ENCODE measurements at places on chromosomes 13 and 19.

- peak; percentile 83 for DNase-seq
These were observed 26.1 kb downstream of the GAS6 start for GRCh38 chr13:113837560-113838355.

DNA sequence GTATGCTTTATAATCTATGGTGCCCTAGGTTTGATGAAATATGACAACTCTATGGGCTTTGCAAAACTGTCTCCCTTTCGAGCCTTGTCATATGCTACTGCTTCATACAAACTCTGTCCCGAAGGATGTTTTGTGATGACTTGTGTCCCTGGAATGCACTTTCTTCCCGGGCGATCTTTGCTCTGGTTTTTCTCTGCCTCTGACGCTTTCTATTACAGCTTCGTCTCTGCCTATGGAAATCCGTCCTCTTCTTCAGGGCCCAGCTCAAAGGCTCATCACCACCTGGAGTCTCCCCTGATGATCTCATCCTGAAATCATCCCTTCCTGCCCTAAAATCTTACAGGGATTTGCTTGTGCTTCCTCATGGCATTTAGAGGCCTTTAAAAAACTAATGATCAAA is 191.5 kb upstream of the KL start:
- no peak for DNase-seq

GRCh38 chr19:18291019-18291524 is 9.7 kb upstream of the JUND start:
- no peak for DNase-seq

DNA sequence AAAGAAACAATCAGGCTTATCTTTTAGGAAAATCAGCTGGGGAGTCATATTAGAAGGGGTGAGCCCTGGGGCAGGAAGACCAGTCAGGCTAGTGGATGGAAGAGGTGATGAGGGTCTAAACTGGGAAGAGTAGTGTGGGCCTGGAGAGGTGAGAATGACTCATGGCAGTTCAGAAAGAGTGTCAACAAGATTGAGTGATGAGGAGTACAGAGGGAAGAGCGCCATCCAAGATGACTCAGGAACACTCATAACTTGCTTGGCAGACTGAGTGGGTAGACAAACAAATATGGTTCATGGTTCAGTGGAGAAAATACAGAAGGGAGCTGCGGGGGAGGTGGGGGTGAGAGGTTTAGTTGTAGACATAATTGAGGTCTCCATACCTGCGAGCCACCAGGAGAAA is 17.3 kb upstream of the CLDN10 start:
- DNase-seq: peak; percentile 81

GRCh38 chr13:48302871-48303358 is 636 bp upstream of the RB1 start:
- no peak for DNase-seq

DNA sequence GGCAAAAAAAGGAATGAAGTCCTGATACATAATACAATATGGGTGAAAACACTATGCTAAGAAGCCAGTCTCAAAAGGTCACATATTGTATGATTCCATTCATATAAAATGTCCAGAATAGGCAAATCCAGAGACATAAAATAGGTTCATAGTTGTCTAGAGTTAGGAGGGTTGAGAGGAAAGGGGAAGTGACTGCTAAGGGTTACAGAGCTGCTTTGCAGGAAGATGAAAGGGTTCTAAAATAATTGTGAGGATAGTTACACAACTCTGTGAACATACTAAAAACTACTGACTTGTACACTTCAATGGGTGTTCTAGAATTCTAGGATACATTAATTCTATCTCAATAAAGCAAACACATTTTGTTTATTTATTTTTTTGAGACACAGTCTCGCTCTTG is 25.7 kb downstream of the CAB39L start:
- no peak for DNase-seq

DNA sequence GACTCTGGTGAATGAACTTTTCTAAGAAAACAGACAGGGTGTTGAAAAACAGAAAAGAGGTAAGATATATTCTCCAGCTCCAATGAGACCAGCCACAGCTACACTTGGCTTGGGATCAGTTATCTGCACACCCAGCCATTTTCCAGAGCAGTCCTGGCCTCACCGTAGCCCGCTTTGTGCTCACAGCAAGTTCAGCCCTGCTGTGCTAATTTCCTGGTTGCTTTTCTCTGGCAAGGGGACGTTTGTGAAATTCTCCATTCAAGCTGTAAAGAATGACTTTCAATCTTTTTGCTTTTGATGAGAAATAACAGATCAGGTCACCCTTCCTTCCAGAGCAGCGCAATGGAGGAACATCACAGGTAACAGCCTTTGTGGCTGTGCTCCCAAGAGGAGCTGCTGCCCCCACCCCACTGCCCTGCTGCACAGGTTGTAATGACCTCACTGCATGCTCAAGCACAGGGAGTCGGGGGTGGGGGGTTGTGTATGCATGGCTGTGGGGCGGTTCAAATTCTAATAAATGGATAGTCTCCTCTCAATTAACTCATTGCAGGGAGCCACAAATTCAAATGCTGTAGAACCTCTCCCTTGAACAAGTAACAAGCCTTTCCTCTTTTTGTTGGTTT is 516.6 kb upstream of the NBEA start:
- DNase-seq: no peak

DNA sequence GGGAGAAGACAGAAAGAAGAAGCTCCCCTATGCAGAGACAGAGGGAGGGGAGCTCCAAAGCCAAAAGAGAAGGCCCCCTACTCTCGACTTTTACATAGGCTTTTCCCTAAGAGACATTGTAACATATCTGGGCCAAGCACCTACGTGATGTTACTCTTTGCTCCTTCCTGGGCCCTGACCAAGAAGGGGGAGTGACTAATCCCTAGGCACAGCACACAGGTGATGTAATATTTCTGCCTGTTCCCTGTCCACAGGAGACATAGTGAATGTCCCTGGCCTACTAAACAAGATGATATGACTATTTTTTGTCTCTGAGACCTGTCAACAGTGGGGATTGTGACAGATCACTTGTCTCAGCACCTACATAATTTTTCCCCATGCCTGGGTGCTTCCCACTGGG is 15.9 kb upstream of the ZNF254 start:
- DNase-seq: no peak

DNA sequence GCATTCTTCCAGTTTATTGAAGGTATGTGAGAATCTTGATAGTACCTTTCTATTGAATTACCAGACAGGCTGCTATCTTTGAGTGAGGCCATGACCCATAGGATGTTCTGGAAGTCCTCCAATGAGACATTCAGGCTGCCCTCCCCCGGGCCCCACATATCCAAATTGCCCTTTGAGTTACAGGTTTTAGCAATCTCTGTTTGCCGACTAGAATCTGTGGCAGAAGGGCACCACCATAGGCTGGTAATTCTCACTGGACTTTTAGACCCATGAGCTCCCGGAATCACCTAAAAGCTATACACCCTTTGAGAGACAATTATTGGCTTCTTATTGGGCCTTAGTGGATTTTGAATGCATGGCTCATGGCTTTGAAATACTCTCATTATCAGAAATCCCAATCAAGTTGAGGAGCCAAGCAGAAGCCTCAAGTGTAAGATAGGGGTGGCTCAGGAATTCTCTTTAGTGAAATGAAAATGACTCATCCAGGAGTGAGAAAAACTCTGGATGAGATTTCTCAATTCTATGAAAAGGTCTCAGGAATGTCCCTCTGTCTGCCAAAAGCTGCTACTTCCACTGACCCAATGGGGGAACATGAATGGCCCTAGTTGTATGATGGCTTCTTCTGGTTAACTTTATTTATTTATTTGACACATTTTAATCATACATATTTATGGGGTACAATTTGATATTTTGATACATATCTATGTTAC is 172.1 kb upstream of the CSNK1A1L start:
- DNase-seq: no peak

- DNase-seq: no peak
These were observed 41.7 kb downstream of the MIPEP start for GRCh38 chr13:23847497-23847896.

DNA sequence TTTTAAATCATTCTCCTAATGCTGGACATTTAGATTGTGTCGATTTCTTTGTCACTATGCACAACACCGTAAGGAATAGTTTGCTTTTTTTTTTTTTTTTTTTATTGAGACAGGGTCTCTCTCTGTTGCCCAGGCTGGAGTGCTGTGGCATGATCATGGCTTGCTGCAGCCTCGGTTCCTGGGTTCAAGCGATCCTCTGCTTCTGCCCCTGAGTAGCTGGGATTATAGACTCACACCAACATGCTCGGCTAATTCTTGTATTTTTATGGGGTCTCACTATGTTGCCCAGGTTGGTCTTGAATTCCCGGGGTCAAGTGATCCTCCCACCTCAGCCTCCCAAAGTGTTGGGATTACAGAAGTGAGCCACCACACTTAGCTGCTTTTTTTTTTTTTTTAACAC is 86.5 kb downstream of the RYR1 start:
- no peak for DNase-seq

DNA sequence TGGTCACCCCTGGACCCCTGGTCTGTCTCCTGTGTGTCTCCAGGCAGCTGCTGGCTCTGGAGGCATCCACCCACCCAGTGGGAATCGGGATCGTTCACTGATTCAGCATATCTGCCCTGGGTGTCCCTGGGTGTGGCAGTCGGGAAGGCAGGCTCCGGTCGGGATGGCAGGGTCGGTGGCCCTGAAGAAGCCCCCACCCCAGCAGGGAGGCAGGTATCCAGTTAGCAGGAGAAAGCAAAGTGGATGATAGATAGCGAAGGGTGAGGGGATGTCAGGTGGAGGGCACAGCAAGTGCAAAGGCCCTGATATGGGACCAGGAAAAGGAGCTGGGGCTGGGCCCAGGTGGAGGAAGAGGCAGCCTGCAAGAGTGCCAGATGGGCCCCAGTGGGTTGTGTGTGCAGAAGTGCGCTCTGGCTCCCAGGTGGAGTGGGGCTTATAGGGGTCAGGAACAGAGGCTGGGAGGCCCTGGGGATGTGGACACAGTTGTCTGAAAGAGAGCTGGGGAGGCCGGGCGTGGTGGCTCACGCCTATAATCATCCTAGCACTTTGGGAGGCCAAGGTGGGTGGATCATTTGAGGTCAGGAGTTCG is 2.3 kb downstream of the SSBP4 start:
- no peak for DNase-seq

DNA sequence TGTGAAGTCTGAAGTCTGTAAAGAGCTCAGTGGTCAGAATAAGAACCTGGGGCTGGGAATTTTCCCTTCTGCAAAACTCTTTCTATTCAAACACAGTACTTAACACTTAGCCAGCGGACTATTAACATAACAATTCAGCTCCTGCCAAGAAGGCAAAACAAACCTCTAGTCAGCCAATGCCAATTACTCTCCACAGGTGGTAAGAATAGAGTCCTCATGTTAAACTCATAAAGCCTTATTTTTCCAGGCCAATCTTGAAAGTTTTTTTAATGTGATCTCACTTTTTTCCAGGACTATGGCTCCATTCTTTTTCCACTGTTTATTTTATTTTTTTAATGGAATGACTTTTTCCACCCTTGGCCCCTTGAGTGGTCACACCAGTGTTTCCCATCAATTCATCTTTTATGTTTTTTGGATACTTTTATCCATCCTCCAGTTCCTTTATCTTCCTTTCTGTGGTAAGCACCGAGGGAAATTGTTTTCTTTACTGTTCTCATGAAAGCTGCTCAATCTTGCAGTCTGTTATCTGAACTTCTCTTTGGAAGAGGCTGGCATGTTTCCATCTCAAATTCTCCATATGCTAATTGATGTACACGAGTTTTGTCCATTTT is 217.3 kb downstream of the LHFPL6 start:
- peak; percentile 4 for DNase-seq

DNA sequence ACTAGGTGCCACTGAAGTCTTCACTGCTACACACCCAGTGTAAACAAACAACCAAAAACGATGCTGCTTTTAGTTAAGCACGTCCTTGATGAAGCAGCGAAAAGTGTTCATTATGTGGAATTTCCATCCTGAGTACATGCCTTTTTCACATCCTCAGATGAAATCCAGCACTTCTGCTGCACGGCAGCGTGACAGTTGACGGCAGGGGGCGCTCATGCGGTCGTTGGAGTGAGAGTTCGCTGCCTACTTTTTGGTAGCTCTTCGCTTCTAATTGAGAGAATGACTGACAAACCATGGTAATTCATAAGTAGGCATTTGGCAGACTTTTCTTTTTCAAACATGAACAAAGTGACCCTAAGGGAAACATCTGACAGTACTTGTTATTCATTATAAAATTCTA is 1124.9 kb downstream of the EFNB2 start:
- no peak for DNase-seq

GRCh38 chr19:1610579-1610978 is 5.3 kb upstream of the UQCR11 start:
- DNase-seq: no peak

All from LNCaP clone FGC (cell line).